Activated naive CD8-positive, alpha-beta T cell treated with anti-CD3 and anti-CD28 coated beads, Interleukin-2, amount 50 U/mL, for 24 hours (primary cell): ENCODE measurements at places on chromosomes 4 and X.

GRCh38 chrX:39442332-39442731, 641.1 kb downstream of the MID1IP1 start:
- DNase-seq = no peak

DNA sequence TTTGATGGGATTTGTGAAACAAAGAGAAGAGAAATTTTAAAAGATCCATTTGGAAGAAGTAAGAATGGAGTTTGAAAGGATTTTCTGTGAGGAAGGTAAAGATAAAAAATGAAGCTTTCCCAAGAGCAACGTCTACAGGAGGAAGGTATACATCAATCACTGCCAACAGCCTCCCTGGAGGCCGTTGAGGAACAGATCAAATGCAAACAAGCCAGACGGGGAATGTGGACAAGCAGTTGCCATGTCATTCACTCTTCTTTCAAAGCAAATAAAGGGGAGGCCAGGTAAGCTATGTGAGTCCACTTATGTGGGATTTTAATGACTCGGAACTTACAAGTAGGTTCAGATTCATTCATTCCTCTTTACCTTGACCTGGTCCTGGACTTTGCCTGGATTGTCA, 1020.5 kb upstream of the AGA start:
- no peak for DNase-seq

- no peak for DNase-seq
Measured at GRCh38 chrX:11081511-11081910, 29.6 kb upstream of the HCCS start.

- no peak for DNase-seq
Measured at GRCh38 chrX:118675966-118676349, 51.4 kb upstream of the IL13RA1 start.

DNA sequence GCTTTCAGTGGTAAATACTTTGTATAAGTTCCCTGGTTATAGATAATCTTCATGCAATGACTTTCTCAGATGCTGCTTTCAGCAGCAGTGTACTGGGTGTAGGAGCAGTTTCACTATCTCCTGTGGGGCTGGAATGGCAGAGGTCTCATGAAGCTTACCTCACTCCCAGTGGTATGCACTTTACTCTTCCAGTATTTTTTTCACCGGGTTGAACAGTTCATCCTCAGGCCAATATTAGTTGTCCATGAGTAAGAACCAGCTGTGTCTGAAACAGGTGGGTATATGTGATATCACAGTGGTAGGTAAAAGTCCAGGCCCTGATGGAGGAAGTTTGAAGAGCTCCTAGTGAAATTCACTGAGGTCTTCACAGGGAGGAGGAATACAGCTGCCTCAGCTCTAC, 351.5 kb upstream of the EMCN start:
- DNase-seq = no peak

GRCh38 chr4:74738464-74739143, 55.7 kb downstream of the BTC start:
- no peak for DNase-seq

GRCh38 chr4:184979461-184980124, 38.7 kb upstream of the HELT start:
- DNase-seq = no peak

GRCh38 chr4:169132561-169133305, 122.7 kb upstream of the CBR4 start:
- no peak for DNase-seq

- DNase-seq = no peak
Measured at GRCh38 chr4:181792641-181793040, 450.6 kb upstream of the TENM3 start.

- no peak for DNase-seq
Measured at GRCh38 chrX:21487832-21488231, 113.6 kb downstream of the CNKSR2 start.

- no peak for DNase-seq
Measured at GRCh38 chr4:67500373-67500772, 44.9 kb downstream of the CENPC start.

GRCh38 chr4:186159613-186160012, 31.8 kb upstream of the CYP4V2 start:
- no peak for DNase-seq

GRCh38 chr4:53962516-53963225, 101.7 kb downstream of the CHIC2 start:
- no peak for DNase-seq

GRCh38 chrX:24259544-24260240, 54.2 kb downstream of the SUPT20HL2 start:
- DNase-seq = no peak

GRCh38 chr4:126957556-126957955, 675.2 kb upstream of the INTU start:
- no peak for DNase-seq

DNA sequence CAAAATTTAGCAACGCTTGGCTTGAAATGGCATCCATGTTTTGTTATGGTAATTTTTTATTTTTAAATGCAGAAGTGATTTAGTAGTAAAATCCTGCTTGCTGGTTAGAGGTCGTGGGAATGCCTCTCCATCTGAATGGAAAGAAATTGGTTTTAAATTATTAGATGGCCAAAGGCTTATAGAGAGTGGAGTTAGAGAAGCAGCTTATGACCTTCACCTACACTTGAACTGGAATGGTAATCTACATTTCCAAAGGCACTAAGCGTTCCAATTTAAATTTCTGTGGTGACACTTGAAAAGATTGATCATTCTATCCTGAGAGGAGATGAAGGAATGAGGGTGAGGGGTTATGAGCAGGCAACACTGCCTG, 280.7 kb downstream of the RAPGEF2 start:
- no peak for DNase-seq

DNA sequence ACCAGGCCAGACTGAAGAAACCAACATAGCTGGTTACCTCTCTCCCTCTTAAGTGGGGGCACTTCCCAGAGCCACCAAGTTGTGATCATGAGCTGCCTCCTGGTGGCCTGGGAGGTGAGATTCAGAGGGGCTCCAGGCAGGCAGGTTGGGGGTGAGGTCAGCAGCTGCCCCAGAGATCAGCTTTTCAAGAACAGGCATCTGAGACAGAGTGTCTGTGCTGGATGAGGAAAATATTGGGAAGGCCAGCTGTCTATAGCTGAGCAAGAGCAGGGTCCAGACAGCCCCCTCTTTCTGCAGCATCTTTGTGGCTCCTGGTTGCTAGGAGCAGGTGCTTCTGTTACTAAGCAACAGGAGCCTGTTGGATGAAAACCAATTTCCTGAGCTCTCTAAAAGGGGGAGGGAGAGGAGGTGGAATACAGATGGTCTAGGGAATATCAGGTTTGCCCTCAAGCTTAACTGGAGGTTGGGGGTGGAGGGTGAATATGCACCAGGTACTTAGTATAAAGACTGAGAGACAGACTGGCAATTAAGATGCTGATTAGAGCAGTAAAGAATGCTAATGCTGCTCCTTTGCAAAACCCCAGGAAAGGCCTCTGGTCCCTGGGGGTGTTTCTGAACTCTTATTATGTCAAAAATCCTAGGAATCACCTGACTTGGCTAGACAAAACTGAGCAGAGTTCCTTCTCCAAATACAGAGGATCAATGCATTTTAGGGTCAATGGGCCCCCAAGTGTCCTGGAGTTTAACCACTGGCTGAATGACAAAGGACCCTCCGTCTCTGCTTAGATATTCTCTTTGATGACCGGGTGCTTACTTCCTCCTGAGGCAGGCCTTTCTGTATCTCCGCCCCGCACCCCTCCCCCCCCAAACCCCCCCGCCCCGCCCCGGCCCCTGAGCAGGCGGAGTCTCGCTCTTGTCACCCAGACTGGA, 21.4 kb downstream of the ZCCHC13 start:
- no peak for DNase-seq
